ENCODE measurements at places on chromosomes 3 and 15.

- no peak for DNase-seq
Measured at GRCh38 chr3:62538691-62539356, 165.5 kb upstream of the FEZF2 start.

DNA sequence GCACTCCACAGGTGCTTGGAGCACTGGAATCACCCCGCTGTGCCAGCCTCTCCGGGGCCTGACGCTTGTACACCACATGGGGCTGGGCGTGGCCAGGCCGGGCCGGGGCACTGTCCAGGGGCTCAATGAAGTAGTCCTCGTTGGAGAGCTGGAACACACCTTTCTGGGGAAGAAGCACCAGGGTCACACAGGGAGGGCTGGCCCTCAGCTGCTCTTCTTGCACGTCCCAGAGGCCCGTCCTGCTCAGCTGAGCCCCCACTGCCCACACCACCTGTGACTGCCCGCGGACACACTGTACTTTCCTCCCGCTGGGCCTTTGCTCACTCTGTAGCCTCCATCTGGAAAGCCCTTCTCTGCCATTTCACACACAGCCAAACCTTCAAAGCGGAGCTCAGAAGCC lies 13.3 kb downstream of the ADAMTS7 start:
- no peak for DNase-seq

GRCh38 chr3:50516440-50516871 lies 13.0 kb upstream of the CACNA2D2 start:
- no peak for DNase-seq

DNA sequence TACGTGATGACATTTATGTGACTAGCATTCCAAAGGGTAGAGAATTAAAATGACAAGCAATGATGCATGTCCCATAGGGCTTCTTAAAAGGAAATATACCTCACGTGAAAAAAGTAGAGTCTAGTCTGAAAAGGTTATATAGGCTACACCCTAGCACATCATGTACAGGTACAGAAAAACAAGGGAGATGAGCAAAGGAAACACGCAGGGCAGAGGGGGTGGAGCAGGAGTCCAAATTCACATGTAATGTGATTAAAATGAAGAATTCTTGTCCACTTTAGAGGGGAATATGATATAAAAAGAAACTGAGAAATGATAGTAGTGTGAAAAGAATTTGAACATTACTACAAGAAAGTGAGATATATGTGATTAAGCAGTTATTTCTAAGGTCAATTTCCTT lies 59.4 kb downstream of the HACD2 start:
- no peak for DNase-seq

GRCh38 chr15:52803467-52804306 lies 13.6 kb upstream of the ONECUT1 start:
- no peak for DNase-seq

- no peak for DNase-seq
Measured at GRCh38 chr15:74390647-74391288, 23.3 kb upstream of the CYP11A1 start.

DNA sequence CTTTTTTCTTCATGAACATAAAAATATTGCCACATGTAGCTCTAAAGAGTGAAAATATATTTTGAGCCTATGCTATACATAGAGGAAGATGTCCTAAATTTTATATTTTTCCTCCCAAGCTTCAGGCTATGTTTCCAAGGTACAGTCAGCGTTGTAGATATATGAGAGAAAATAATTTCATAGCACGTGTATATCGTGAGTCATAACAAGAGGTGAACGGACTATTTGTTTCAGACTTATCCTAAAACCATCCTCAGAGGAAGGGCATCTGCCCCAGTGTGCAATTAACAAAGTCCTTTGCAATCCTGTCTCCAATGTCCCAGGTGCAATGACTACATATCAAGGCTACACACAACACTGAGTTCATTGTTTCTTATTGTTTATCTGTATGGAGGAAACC lies 177.3 kb upstream of the ARRDC4 start:
- DNase-seq = no peak

DNA sequence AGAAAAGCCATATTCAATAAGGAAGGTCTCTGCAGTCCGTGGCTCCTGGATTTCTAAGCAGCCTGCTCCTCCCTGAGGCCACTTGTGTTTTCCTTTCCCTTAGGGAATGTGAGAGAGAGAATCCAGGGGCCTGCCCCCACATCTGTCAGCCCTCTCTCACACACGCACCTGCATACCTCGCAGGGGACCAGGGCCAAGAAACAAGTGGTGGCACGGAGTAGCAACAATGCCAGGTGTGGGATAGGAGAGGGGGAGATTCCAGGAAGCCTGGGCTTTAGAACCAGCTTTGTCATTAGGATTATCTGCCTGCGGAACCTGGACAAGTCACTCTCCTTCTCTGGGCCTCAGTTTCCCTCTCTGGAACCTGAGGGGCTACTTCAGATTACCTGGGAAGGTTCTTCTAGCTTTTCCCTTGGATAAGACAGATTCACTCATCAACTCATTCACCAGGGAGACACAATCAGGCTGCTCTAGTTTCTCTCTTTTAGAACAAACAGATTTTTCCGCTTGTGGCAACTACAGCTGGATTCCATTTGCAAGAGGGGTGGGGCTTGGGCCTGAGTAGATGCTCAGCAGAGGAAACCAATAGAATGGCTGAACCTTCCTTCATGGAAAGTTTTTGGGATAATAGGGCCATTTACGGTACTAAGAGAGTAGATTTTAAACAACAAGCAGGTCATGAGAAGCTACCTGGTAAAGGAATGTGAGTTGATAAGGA lies 19.5 kb downstream of the BCL6 start:
- no peak for DNase-seq

- no peak for DNase-seq
Measured at GRCh38 chr15:66581972-66582537, 16.3 kb upstream of the LCTL start.

- no peak for DNase-seq
Measured at GRCh38 chr3:140536926-140537726, 140.7 kb upstream of the TRIM42 start.

DNA sequence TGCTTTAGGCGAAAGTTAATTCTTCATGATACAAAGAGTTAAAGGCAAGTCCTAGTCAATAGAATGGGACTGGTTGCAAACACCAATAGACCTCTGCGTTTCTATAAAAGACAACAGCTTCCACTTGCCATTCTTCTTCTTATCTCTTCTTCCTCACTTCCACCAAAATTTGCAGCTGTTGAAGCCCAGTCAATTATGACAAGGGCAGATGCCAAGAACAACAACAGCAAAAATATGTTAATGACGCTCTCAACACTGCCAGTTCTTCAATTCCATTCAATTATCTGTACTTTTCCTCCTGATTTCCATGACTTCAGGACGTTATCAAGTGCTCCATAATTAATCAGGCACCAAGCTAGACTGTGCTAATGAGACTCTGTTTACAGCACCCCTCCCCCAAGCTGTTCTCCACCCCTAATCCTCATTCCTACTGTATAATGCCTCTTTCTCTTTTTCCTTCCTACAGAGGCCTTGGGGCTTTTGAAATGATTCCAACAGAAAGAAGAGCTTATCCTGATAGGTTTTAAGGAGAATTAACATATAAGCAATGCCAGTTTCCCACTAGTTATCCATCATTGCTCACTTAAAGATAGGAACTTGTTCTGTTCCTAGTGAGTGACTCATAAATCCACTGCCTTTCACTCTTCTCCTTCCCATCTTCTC lies 1160.5 kb downstream of the IGSF11 start:
- no peak for DNase-seq

DNA sequence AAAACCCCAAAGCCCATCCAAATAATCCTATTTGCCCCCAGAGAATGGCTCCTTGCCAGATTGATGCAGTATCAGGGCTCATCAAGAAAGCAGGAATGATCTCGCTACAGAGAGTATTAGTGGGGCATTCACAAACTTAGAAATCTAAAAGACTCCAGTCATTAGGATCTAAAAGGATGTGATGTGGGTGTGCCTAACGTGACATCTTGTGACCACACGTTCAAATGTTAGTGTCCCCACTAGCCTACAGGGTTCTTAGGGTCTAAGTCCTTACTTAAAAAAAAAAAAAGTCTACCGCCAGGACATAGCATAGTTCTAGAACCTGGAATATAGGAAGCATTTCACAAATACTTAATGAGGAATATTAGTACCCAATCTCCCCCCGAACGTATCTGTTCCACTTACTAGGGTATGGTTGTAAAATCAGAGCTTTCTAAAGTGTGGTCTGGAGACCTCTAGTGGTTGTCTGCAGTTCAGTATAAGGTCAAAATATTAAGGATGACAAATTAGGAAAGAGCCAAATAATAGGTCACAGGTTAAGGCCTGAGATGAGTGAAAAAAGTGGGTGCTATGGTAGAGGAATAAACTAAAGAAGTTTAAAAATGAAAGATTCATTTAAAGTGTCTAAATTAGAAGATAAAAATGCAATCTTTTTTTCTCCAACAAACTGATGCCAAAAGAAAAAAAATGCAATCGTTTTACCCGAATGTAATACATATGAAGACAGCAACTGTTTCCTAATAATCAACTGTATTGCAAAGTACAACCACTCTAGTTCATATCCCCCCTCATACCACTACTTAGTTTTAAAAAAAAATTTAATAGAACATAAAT lies 4.2 kb upstream of the CHRM5 start:
- DNase-seq = peak; percentile 29

DNA sequence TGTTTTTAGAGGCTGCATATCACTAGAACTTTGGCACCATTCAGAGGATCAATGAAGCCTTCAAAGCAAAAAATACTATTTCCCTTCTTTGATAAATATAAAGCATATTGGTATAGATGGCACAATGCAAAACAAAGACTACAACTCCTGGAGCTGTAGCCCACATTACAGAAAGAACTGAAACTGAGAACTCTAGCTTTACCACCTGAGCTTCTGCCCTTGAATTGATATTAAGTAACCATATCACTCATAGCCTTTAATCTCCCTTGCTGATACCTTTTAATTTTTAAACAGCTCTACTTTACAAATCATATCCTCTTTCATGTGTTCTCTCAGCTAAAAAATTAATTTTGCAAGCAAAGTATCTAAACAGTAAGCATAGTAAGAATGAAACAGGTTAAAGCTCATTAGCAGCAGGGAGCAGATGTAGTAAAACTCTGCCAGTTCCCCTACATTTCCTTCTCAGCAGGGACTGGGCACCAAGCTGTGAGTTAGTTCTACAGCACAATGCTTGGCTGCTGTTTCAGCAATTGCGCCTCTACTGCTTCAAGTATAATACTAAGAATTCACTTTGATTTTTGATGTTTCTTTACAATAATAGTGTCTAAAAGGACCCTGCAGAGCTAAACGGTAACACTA lies 97.9 kb upstream of the NANOGP8 start:
- DNase-seq = no peak

GRCh38 chr3:193498215-193498614 lies 56.5 kb downstream of the ATP13A4 start:
- DNase-seq = no peak

DNA sequence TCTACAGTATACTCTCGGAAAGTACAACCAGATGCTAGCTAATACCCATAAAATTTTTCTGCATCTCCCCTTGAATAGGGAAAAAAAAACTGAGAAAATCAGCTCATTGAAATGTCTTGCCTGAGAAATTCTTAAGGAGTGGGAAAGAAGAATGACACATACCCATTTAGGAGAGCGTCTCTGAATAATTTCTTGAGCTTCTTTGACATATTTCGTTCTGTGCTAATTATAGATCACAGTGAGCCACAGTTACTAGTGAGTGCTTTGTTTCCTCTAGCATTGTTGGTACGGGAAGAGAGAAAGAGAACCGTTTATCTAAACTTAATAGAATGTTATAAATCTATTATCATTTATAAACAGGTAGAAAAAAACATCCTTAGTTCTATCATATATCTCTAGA lies 588.4 kb downstream of the UNC13C start:
- no peak for DNase-seq

GRCh38 chr3:71492974-71493771 lies 90.4 kb downstream of the FOXP1 start:
- DNase-seq = no peak

- no peak for DNase-seq
Measured at GRCh38 chr15:51327081-51327480, 11.3 kb downstream of the CYP19A1 start.

DNA sequence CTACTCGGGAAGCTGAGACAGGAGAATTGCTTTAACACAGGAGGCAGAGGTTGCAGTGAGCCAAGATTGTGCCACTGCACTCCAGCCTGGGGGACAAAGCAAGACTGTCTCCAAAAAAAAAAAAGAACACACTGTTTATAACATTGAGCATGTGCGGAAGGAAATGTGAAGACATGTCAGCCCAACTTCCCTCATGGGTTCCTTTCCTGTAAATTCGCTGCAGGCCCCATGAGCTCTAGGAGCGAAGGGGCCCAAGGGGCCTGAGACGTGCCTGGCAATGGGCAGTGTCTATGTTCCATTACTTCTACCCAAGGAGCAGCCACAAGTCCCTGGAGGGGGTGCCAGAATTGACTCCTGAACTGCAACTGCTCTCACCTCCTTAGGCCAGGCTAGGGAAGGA lies 3.2 kb downstream of the PFKFB4 start:
- no peak for DNase-seq

DNA sequence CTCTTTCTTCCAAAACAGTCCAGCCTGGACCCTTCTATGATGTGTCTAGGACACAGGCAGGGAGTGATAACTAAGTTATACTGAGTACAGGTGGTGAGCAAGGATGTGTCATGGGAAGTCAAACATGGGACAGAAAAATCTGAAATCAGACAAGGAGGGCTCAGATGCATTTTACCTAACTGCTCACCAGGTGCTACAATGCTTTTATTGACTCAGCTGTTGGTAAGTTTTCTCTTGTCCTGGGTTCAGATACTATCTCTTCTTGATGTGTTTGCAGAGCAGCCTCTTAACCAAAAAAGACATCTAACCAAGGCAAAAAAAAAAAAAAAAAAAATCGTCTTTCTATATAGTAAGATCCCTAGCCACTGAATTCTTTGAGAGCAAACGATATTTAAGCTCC lies 378.6 kb downstream of the VPS13C start:
- no peak for DNase-seq

DNA sequence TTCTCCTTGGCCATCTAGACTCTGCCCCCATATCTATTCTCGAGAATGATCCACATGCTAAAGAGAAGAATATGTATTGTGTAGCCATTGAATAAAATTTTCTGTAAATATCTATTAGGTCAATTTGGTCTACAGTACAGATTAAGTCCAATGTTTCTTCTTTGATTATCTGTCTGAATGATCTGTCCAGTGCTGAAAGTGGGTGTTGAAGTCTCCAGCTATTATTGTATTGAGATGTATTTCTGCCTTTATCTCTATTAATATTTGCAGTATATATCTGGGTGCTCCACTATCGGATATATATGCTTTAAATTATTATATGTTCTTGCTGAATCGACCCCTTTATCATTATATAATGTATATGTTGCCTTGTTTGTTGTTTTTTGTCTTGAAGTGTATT lies 384.9 kb upstream of the ROBO1 start:
- no peak for DNase-seq

GRCh38 chr15:82040390-82040789 lies 5.4 kb downstream of the MEX3B start:
- no peak for DNase-seq

Data from substantia nigra (tissue), 51 donors.